CD14-positive monocyte (primary cell): ENCODE measurements at places on chromosomes 7 and 10.
A peak's percentile ranks its signal among the peaks of the same experiment; 100 is the strongest.

DNA sequence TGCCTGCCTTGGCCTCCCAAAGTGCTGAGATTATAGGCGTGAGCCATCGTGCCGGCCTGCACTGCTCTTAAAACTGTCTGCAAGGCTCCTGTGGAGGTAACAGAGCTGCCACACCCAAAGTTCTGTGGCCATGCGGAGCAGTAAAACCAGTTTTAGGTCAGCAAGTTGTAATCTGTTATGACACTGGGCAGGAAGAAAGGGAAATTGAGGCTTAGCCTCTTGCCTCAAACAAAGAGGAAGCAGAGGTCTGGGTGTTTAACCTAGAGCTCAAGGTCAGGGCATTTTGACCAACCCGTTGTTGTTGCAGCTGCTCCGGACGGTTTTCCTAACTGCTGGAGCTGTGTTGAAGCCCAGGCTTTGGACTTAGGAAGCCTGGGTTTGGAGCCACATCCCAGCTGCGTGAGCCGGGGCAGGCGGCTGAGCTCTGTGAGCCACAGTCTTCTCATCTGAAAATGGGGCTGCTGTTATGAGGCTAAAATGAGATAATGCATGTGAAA, 7.4 kb upstream of the RRP12 start:
- peak; percentile 85 for DNase-seq

DNA sequence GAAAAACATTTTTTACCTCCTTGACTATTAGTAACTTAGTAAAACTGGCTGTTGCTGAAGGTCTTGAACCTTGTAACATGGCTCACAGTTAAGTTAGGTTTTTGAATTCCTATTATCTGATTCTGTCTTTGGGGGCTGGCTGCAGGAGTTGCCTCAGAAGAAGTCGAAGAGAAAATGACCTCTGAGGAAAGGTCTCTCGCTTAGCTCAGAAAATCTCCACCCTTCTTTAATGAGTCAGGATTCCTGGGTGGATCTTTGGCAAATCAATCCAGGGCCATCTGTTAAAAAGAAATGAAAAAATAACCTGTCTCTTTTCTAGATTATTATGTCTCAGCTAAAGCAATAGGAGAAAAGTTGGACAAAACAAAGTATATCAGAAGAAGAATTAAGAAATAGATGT, 267.8 kb upstream of the SEMA3C start:
- no peak for DNase-seq

DNA sequence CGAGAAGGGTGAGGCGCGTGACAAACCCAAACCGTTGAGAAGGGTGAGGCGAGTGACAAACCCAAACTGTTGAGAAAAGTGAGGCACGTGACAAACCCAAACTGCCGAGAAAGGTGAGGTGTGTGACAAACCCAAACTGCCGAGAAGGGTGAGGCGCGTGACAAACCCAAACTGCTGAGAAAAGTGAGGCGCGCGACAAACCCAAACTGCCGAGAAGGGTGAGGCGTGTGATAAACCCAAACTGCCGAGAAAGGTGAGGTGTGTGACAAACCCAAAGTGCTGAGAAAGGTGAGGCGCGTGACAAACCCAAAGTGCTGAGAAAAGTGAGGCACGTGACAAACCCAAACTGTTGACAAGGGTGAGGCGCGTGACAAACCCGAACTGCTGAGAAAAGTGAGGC, 25.0 kb downstream of the ESYT2 start:
- no peak for DNase-seq

- no peak for DNase-seq
These were observed 4.2 kb downstream of the TMEM60 start for GRCh38 chr7:77794000-77794399.

DNA sequence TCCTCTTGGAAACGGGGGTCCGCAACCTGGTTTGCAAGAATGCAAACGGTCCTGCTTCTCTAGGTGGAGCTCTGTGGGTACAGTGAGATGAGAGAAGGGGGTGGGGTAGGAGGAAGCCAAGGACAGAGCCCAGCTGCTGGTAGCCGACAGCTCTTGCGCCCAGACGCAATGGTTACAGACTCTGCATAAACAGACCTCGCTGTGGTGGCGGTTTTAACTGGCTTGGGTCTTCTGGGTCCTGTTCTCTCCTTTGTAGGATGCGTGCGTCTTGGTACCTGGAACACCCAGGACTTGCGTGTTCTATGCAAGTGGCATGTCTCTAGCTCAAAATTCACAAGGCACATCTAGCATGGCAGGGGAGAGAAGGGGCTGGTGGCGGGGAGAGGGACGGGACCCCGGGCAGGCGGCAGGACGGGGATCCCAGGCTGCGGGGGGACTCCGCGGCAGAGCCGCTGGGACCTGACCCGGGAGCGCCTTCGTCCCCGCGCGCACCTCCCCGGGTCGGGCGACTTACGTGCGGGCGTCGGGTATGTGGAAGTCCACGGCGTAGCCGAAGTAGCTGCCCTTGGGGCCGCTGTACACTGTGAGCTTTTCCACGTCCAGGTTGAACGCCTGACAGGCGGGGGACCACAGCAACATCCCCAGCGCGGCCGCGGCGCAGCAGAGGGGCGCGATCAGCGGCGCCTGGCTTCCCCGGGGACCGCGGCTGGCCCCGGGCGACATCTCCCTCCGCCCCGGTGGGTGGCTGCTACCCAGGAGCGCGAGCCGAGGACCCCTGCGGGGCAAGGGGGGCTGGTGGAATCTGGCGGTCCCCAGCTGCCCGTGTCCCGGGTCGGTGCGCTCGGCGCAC, 448 bp downstream of the ITGA8 start:
- DNase-seq, result no peak
